ENCODE measurements at places on chromosomes 5 and 9.

GRCh38 chr5:79120221-79120620 is 8.6 kb downstream of the BHMT start:
- DNase-seq, result no peak

- DNase-seq, result no peak
Observed at GRCh38 chr9:88782931-88783710, 208.1 kb upstream of the S1PR3 start.

DNA sequence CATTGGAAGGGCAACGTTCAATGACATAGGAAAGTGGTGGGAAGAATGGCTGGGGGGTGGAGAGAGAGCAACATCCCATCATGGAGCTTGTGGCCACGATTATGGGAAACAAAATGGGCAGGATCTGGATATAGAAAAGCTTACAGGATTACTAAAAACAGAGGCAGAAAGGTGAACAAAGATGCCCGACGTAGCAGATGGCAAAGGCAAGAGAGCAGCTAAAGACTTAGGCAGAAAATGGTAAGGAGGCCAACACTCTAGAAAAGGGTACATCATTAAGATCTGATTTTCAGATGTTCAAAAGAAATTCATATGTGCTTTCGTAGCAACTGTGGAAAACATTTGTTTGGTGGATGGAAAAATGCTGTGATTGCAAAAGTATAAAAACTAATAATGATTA is 102.5 kb downstream of the OTULIN start:
- DNase-seq, result no peak

GRCh38 chr9:10251490-10251889 is 361.3 kb downstream of the PTPRD start:
- no peak for DNase-seq

GRCh38 chr9:95880021-95880690 is 4.7 kb downstream of the ERCC6L2 start:
- no peak for DNase-seq

GRCh38 chr9:37144762-37145161 is 24.4 kb downstream of the ZCCHC7 start:
- DNase-seq, result no peak

DNA sequence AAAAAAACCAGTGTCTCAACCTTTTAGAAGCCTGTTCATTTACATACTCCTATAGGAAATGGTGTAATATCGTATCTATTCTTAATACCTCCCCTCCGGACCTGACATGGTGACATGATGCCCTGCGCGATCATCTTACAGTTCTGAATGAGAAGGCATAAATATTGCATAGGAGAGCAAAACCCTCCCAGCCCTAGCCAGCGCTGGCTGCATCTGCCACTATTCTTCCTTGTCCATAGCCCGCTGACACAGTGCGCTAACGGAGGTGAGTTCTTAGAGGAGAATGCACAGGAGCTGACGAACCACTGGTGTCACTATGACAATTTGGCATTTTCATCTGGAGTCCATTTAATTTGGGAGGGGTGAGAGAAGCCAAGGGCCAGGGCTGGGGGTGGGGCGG is 290.1 kb downstream of the EFNA5 start:
- no peak for DNase-seq

DNA sequence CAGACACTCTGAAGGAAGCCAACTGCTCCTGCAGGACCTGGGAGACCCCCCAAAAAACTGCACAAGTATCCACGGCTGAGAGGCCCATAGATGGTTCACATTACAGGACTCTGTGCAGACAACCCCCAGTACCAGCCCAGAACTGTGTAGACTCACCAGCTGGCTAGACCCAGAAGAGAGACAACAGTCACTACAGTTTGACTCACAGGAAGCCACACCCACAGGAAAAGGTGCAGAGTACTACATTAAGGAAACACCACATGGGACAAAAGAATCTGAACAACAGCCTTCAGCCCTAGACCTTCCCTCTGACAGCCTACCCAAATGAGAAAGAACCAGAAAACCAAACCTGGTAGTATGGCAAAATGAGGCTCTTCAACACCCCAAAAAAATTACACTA is 281.2 kb upstream of the RGMB start:
- DNase-seq, result no peak

GRCh38 chr5:100992354-100992753 is 89.3 kb upstream of the ST8SIA4 start:
- no peak for DNase-seq

GRCh38 chr5:166382031-166382430 is 1909.4 kb upstream of the WWC1 start:
- no peak for DNase-seq

- DNase-seq, result no peak
Observed at GRCh38 chr5:124544366-124545055, 201.9 kb downstream of the ZNF608 start.

GRCh38 chr5:179609834-179610108 is 13.7 kb downstream of the HNRNPH1 start:
- no peak for DNase-seq

GRCh38 chr5:82522897-82523296 is 244.7 kb upstream of the RPS23 start:
- no peak for DNase-seq

DNA sequence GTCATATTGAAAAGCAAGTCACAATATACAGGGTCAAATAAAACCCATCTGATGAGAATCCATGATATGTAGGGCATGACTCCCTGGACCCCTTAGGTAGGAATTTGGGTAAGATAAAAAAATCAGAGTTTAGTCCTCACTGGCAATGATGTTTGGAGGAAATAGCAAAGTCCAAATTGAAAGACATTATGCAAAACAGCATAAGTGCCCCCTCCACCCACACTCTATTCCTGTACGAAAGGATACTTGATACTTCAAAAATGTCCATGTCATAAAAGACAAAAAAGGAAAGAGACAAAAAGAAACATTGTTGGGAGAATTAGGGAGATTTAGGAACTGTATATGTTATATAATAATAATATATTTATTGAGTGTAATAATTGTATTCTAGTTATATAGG is 96.1 kb upstream of the RASGRF2 start:
- DNase-seq, result no peak

- no peak for DNase-seq
Observed at GRCh38 chr5:8721536-8721935, 824.3 kb downstream of the SEMA5A start.

GRCh38 chr9:20394969-20395368 is 227.3 kb downstream of the MLLT3 start:
- no peak for DNase-seq

GRCh38 chr5:133565993-133566392 is 46.3 kb downstream of the FSTL4 start:
- no peak for DNase-seq

Measured in occipital lobe (tissue), 3 donors.